Stimulated activated CD8-positive, alpha-beta memory T cell treated with anti-CD3 and anti-CD28 coated beads, Interleukin-4, amount 100 ng/mL, for 24 hours (primary cell): ENCODE measurements at places on chromosomes 3 and 15.

DNA sequence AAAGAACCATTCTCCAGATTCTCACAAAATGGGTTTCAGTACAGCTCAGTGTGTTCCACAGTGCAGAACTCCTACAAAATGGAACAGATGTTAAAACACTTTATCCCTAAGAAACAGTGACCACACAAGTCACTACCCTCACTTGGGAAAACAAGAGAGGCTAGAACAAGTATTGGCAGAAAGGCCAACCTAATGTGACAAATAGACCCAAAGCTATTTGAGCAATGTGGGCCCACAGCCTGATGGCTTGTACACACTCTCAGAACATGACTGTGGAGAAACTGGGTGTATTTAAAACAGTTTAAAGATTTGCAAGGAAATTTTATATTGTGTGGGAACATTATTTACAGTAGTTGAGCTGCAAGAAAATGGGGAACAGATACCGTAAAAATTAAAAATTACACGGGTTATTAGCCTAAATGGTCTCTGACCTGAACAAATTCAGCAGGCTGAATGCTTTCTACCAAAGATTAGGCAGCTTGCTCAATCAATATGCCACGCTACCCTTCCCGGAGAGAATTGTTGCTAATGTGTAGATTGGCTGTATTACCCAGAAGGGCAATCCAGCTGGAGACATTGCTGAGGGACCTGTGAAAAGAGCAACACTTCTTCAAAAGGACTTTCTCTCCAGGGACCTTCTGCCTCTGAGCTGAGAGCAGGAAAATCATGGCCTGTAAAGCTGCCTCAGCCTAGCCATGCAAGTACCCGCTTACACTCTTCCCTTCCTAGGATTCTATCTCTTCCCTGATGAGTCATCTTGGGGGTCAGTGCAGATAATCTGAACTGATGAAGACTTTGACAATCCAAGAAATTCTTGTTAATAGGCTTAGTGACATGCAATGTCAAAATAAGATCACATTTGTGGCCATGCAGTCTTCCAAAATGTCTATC is 97.1 kb downstream of the STRIT1 start:
- no peak for DNase-seq

DNA sequence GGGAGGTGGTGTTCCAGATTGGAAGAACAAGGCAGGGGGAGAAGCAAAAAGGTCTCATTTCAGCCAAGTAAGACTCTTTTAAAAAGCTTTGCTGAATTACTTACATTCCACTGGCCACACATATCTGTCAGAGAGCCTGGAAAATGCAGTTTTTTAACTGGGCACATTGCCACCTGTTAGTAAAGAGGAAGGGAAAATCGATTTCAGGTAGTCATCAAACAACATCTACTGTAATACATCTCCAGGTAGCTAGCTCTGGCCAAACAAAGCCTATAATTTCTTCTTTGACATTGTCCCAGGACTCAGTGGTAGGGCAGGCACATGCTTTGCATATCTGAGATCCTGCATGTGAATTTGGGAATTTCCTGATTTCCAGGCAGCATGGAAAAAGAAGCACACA is 480.7 kb upstream of the SUCLG2 start:
- DNase-seq: no peak

GRCh38 chr3:190491533-190492054 is 22.3 kb upstream of the IL1RAP start:
- DNase-seq: no peak

GRCh38 chr3:138875096-138875753 is 40.5 kb upstream of the PIK3CB start:
- DNase-seq: no peak

DNA sequence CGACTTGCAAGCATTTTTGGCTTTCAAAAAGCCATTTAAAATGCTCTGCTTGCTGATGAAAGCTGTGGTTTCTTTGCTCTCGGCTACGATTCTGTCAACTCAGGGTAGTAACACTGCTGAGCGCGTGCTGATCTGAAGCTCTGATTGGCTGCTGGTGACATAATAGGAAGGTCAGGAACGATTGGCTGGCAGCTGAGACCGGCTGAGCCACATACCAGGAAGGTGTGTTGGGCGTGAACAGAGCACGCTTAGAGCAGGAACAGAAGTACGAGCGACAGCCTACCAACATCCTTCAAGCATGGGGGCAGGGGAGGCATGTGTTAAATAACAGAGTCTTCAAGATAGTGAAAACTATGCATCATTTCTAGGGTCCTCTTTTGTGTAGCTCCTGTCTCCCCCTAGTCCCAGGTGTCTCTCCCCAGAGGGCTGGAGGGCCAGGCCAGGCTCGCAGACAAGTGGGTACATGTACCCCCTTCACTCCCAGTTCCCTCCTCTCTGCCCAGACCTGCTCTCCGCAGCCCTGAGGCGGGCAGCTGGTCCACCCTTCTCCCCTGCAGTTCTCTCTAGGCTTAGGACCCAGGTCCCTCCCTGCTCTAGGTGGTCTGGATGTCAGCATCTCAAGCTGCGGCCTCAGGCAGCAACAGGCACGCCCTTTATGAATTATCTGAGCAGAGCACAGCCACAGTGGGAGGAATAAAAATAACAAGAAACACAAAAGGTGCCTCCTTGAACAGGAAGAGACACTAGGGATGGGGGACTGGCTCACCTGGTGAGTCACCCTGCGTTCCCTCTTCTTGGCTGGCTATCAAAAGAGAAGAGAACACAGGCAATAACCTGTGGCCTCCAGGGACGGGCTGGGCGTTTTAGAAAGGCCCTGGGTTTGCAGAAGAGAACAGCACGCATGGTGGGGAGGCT is 76.0 kb downstream of the TAMM41 start:
- DNase-seq: peak; percentile 41

DNA sequence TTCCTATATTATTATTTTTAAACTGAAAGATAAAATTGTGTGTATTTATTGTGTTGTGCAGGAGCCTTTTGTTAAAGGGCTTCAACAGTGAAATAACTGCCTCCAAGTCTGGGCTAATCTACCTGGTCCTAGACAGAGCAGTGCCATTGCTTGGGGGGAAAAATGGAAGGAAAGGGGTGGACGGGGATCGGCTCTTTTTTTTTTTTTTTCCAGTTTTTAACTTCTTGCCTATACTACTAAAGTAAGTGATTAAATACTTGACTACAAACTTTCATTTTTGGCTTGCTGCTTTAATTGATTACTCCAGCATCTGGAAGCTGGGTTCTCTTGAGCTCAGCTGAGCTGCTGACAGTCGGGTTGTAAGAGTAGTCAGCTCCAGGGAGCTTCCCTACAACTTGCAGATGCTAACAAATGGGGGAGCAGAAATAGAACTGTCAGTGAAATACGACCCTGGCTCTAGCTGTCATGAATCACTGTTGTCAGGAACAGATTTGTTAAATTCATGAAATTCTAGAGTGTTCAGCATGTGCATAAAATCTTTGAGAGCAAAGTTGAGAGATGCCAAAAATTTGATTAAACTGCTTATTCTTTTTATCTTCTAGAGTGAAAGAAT is 276.7 kb downstream of the ROBO1 start:
- DNase-seq: no peak

GRCh38 chr3:3538451-3538850 is 260.8 kb upstream of the LRRN1 start:
- DNase-seq: no peak

DNA sequence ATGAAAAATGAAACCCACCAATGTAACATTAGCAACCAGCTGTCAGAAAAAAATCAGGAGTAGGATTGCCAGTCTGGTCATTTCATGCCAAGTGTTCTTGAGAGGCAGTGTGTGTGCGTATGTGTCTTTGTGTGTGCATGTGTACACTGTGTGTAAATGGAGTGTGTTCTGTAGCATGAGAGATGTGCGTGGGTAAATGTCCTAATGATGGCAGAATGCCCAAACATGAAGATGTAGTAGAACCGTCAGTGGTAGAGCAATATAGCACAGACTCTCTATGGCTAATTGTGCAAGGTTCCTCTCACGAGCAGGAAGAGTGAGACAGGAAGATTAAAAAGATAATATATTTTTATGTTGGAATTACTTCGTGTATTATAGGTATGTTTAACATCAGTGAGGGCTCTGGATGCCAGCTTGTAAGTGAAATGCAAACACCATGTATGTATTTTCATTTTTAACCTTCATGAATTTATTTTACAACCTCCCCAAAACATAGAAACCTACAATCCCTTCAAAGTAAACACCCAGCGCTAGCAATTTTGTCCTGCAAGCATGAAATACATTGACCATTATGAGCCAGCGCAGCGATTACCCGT is 1038.7 kb downstream of the IGSF11 start:
- no peak for DNase-seq

DNA sequence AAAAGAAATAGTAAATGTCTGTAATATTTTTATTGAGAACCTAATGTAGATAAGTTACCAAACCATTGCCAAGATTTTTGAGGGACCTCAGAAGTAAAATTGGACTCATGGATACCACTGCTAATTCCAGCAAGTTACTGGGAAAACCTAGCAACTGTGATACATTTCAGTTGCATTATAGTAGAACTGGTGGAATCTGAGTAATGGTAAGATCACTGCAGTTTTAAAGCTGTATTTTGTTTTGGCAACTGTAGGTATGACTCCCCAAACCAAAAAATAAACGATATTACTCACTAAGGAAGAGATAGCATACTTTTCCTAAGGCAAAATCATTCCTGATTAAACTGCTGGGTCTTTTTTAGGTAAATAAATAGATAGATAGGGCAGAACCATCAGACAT is 54.0 kb downstream of the ARMC8 start:
- no peak for DNase-seq

- DNase-seq: no peak
Measured at GRCh38 chr15:39785139-39785538, 2.5 kb upstream of the FSIP1 start.

- no peak for DNase-seq
Measured at GRCh38 chr15:40040293-40040635, 1.3 kb upstream of the SRP14 start.

GRCh38 chr15:101562428-101563059 is 73.0 kb upstream of the PCSK6 start:
- DNase-seq: no peak

- DNase-seq: no peak
Measured at GRCh38 chr3:189967254-189967865, 153.3 kb downstream of the P3H2 start.

GRCh38 chr3:11900824-11901223 is 54.1 kb upstream of the TAMM41 start:
- no peak for DNase-seq
